Ascending aorta (tissue), 2 donors: ENCODE measurements at places on chromosomes 1 and 21.

GRCh38 chr1:44862829-44863401, 19.9 kb upstream of the PTCH2 start:
- DNase-seq: no peak

DNA sequence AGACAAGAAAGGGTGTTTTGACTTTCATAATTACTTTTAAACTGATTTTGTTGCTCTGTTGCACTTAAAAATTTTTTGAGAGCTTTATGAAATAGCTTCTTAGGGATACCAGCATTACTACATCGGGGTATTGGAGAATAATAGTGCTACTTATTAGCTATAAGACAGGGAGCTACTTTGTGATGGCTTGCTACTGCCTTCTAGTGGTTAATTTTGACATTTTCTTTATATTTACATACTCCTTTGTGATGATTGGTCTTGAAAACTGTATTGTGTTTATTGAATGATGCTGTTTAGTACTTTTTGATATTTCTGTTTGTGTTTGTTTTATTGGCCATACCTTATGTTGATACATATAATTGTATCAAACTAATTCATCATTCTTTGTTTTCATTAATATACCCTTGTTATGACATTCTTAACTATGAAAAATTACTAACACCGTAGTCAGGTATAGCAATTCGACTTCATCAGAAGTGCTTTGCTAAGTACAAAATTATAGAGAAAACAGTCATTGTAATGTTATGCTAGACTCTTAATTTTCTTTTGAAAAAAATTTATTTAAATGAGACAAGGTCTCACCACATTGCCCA, 85.5 kb downstream of the CLIC4 start:
- no peak for DNase-seq

GRCh38 chr1:232327269-232327668, 302.7 kb downstream of the SIPA1L2 start:
- no peak for DNase-seq

DNA sequence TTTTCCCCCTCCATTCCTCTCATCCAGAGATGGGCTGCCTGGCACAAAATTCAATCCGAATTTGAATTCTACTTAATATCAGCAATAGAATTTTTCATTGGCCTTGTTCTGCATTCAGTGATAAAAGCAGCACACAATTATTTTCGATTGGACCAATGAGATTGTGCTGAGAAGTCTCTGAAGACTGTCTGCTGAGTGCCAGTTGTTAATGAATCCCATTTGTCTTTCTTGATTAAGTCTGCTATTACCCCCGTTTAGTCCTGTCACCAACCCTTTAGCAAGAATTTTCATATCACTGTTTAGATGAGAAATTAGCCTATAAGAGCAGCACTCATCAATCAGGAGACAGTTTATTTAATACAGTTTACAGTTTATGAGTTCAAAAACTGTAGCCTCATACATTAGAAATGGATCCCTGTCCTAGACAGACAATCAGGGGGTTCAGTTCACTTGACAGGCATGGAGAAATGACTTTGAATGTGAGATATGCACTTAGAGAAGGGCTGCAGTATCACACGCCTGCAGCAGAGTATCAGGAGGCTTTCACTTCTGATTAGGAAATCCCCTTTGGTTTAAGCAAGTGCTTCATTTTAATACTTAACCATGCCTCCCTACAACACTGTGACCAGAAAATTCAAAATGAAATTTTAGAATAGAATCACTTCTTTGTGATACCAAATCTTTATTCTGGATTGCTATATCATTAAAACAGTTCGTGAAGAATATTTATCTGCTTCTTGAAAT, 304.7 kb upstream of the PTBP2 start:
- no peak for DNase-seq

- DNase-seq: no peak
Observed at GRCh38 chr1:235831148-235831547, 35.6 kb downstream of the LYST start.

DNA sequence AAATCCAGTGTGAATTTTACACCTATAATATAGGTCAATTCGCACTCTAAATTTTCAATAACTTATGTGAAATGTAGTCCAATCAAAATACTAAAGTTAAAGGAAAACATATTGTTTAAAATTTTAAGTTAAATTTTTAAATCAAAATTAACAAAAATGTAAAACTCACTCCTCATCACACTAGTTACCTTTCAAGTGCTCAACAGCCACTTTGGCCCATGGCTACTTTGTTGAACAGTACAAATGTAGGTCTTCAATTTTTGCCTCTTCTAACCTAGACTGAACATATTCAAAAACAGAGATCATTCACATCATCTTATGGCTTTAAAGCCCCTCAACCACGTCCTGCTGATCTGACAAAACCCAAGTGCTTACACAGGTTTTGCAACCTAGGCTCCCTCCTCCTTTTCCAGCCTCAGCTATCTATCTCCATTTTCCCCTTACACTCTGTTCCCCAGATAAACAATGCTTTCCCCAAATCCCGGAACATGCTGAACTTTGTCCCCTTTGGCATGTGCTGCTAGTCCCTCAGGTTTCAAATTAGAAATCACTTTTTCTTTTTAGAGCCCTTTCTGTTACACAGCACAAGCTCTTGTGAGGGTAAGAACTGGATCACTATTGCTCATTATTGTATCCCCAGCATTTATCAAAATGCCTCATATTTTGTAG, 110.6 kb downstream of the AKT3 start:
- no peak for DNase-seq

DNA sequence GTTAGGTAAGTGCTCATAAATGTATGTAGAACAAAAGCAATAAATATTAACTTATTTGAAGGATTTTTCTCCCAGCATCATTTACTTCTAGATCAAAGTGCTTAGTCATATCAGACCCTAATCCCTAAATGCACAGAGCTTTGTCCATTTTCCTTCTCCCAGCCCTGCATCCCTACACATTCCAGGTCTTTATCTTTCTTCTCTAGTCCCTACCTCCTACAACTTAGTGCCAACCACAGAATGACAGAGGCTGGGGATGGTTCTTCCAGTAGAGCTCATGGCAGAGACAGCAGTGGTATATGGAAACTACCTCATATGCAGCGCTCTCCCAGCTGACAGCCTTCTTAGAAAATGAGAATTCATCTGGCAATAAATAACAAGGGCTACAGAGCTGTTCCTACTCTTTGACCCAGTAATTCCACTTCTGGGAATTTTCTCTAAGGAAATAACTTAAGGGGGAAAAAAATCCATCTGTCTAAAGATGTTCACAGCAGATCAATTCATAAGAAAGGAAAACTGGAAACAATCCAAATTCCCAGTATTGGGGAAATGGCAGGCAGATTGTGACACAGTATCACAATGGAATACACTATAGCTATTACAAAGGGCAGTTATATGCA, 62.9 kb upstream of the ROR1 start:
- DNase-seq: no peak

DNA sequence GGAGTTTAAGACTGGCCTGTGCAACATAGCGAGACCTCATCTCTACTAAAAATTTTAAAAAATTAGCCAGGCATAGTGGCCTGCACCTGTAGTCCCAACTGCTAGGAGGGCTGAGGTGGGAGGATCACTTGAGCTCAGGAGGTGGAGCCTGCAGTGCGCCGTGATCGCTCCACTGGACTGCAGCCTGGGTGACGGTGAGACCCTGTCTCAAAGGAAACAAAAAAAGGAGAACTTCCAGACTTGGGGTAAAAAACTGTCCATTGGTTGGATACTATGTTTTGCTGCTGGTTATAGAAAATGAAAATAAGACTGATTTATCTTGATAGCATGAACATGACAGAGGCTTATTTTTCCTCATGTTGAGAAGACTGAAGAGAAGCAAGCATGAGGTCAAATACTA, 79.4 kb downstream of the WDR4 start:
- no peak for DNase-seq

DNA sequence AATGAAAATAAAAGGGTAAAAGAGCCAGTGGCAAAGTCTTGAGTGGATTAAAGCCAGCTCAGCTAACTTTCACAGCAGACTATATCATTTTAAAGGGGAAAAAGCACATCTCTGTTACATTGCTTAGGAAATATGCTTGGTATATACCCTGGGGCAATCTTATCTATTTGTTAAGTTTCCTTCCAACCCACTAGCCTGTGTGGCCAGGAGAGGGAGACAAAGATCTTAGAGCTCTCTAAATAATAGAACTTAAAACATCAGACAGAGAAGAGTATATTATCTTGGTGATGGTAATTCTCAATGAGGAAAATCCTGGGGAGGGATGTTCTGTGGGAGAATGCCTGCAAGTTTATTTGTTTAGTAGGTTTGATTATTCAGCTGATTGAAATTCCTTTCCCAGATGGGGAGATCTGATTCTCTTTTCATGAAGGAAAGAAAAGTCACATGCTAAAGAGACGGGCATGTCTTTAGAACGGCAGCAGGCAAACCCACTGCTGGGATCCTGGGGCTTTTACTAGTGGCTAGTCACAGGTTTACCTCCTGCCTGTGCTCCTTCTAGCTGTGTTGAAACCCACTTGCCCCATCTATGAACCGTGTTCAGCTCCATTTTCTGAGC, 3.6 kb downstream of the KCNE2 start:
- no peak for DNase-seq

DNA sequence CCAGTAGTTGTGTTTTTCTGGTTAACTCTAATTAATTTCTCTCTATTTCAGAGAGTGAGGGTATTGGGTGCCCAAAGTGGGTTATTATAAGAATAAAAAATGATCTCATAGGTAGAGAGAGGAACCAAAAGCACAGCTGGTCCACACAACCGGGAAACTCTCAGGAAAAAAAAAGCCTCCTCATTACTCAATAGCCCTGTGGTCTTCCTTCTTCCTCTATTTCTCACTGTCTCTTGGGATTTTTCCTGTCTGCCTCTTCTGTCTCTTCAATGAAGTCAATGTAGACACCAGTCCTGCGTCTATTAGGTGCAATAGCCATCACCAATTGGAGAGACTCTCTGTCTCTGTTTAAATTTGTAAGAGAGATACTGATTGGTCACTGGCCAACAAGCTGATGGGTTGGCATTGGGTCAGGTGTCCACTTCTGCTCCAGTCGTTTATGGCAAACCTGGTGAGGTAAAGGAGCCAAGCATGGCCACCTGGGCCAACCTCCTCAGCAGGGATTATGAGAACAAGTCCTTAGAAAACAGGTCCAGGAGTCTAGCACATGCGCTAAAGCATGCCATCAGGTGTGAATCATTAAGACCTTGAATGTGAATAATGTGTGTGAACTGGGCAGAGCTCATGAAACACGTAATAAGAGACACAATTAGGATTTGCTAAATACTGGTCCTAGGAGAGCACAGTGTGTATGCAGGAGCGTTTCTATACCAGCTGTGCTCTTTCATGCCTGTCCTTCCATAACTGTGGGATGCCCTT, 443.0 kb upstream of the RUNX1 start:
- DNase-seq: no peak

- no peak for DNase-seq
Observed at GRCh38 chr1:234553240-234554188, 56.5 kb downstream of the IRF2BP2 start.

GRCh38 chr1:241857131-241857530, 9.1 kb downstream of the EXO1 start:
- DNase-seq: no peak

DNA sequence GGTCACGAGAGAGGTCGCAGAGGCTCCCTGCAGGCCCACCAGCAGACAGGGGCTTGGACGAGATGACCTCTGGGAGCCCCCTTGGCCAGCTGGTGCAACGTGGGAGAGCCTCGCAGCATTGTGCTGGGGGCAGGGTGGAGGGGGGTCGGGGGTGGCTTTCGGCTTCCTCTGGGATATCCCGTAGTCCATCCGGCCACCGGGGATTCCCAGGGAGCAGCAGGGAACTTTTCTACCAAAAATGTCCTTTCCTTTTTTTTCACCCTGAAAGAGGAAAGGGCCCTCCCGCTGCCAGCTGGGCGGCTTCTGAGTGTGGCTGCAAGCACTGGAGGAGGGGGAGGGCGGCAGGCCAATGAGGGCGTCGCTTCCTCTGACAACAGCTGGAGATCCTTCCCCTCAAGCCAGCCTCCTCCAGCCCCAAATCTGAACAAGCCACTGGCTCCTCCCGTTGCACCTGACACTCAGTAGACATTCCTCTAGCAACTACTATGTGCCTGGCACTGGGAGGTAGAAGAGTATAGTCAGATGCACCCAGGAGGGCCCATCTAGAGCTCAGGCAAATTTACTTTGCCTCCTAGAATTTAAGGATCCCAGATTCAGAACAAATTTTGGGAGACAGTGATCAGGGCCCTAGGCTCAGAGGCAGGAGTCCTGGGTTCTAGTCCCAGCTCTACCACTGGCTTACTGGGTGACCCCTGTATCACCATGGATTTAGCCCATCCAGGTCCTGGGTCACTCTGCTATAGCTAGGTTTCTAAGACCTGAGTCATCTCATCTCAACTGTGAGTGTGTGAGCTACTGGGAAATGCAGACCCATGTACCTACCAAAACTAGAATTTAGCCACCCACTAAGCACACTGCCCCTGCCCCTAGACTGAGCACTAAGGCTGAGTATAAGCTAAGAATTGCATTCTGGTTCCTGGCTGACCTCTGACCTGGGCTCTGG, 2.7 kb downstream of the MOB3C start:
- peak; percentile 96 for DNase-seq

GRCh38 chr21:25834381-25834780, 99.6 kb downstream of the GABPA start:
- no peak for DNase-seq

DNA sequence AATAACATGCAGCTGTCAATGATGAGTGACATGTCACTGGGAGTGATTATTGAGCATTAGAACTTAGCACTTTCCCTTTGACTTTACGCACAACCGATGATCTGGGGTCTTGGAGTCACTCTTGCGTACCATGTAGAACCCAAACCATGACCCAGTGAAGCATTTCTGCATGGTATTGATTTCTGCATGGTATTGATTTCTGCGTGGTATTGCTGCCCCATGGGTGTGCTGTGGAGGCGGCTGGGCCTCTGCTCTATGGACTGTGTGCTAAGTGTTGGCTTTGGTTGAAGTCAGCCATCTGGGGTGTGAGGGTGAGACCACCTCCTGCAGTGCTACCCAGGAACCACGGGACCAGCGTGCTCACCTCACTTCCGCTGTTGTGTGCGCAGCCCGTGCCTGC, 98.0 kb downstream of the ADARB1 start:
- DNase-seq: no peak

- no peak for DNase-seq
Observed at GRCh38 chr1:157775101-157775870, 1.6 kb downstream of the FCRL2 start.

DNA sequence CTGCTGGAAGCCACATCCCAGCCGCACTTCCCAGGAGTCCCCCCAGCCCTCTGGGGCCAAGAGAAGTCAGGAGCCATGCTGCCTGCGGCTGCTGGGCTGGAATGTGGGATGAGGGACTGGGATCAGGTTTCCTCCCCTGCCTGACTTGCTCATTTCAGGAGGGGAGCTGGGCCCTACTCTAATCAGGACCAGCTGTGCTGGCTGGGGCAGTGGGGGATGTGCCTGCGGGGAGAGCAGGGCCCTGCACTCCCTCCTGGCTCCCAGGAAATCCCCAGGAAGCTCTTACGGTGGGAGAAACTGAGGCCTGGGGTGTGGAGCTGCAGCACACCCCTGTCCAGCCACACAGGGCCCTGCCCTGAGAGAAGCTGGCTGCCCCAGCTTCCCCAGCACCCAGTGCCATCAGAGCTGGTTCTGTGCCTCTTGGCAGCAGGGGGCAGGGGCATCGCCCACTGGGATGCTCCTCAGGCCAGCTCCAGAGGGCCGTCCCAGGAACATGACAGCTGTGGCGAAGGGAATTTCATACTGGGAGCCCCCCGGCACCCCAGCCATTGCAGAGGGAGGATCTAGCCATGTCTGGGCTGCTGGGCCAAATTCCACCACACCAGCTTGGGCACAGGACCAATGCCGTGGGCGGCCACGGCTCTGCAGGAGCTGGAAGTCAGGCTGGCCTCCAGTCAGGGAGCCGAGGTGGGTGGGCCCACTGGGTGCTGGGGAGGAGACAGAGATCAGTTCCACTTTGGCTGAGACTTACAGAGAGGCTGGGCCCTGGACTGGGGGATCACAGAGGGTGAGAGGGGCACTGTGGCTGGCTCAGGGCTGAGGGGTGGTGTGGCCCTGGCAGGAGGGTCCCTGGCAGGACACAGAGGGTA, 21.3 kb upstream of the PRSS38 start:
- no peak for DNase-seq
